ENCODE measurements at places on chromosomes 3 and 15. TPM values are rescaled to one million over a fixed set of nuclear protein-coding genes. Genes with fewer than 3 reads are reported as not detected.

DNA sequence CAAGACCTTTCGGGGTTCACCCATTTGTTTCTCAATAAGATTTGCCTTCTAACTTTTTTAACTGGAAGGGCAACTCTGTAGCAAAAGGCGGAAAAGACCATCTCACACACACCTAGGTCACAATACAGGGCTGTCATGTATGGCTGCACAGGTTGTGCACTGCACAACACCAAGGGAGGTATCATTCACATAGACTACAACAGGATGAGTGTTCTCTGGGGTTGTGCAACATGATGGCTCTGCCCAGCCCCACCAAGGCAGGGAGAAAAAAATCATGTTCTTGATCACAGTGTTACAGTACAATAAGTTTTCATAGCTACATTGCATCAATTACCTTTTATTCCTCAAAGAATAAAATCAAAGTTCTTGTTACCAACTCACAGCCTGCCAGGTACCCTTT is 52.8 kb downstream of the ANXA2 start:
- no peak overlapping the region for H3K27ac ChIP-seq
- no peak overlapping the region for H3K4me3 ChIP-seq
- no peak for DNase-seq

DNA sequence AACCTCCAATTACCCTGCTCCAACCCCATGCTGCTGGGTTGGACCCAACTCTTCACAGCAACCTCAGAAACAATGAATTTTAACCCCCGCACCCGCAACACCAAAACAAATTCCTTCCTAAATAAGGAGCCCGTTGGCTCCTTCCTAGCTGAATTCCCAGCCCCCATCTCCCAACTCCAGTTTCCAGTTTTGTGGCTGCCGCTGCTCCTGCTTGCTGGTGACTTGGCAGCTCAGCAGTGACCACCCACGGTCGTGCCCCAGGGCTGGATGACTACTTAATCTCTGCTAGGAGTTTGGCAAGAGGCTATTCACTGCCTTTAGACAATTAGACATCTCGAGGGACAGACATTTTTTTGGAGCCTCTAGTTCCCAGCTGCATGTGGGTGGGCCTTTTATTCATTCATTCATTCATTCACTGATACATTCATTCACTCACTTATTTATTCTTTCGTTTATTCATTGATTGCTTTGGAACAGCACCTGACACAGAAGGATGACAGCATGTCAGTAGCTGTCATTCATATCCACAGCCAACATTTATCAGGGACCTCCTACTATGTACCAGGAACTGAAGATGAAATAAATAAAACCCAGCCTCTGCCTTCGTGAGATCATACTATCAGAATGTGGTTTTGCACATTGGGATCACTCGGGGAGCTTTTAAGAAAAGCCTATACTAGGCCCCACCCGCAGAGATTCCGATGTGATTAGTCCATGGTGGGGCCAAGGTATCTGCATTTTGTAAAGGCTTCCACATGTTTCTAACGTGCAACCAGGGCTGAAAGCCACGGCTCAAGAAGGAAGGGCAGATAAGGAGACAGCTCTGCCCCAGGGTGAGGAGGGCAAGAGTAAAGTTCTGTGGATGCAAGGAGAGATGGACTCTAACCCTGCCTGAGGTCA is 256.5 kb downstream of the SHQ1 start:
- no peak overlapping the region for H3K27ac ChIP-seq
- no peak for DNase-seq
- no peak overlapping the region for H3K4me3 ChIP-seq
- H3K4me1 ChIP-seq = no peaks in the 10 kb centered on the region

GRCh38 chr15:65783872-65784271 is 8.2 kb downstream of the DENND4A start:
- H3K27me3 ChIP-seq = no peaks in the 10 kb centered on the region
- H3K4me1 ChIP-seq = peaks cover 6% of the 10 kb centered on the region

The GPX1 gene
- polyA plus RNA-seq = 1,192 TPM

DNA sequence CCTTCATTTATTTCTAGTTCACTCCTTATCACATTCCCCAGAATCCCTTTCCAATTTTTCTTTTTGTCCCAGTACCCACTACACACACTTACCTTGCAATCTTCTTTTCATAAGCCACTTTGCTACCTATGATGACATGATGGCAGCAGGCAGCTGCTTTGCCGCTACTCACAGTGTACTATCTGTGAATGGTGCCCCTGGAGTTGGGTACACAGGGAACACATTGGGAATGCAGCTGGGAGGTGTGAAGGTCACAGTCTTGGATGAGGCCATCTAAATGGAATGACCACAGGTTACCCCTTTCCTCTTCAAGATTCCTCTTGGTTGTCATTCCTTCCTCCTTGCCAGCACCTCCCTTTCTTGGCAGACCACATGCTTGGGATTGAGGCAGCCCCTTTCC is 20.8 kb upstream of the TNIK start:
- H3K4me3 ChIP-seq = no peak overlapping the region
- H3K27me3 ChIP-seq = no peaks in the 10 kb centered on the region
- peaks cover 11% of the 10 kb centered on the region for H3K4me1 ChIP-seq
- H3K36me3 ChIP-seq = no peaks in the 10 kb centered on the region

- H3K36me3 ChIP-seq = no peaks in the 10 kb centered on the region
- DNase-seq = no peak
- H3K4me1 ChIP-seq = no peaks in the 10 kb centered on the region
These were observed 64.5 kb downstream of the LRTM1 start for GRCh38 chr3:54863366-54863765.

DNA sequence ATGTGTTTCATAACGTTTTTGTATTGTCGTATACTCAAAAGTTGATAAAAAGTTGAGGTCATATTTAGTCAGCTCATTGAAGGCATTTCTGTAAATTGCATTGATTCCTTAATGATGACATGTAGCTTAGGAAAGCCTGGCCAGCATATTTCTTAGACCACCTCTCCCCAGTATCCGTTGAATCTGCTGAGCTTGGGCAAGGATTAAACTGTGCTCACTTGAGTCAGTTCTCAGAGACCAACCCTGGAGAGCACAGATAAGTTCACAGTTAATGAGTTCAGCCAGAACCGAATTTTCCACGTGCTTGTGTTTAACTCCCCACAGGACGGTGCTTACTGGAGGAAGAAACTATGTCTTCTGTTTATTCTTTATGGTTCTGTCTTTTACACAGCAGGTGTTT is 132.7 kb downstream of the SLC25A26 start:
- H3K36me3 ChIP-seq = no peaks in the 10 kb centered on the region
- H3K27ac ChIP-seq = no peak overlapping the region
- no peak overlapping the region for H3K4me3 ChIP-seq

- DNase-seq = no peak
- H3K36me3 ChIP-seq = no peaks in the 10 kb centered on the region
- peaks cover 13% of the 10 kb centered on the region for H3K4me1 ChIP-seq
- no peak overlapping the region for H3K4me3 ChIP-seq
- H3K27me3 ChIP-seq = no peaks in the 10 kb centered on the region
These were observed 12.5 kb downstream of the FLNB start for GRCh38 chr3:58020783-58021071.

DNA sequence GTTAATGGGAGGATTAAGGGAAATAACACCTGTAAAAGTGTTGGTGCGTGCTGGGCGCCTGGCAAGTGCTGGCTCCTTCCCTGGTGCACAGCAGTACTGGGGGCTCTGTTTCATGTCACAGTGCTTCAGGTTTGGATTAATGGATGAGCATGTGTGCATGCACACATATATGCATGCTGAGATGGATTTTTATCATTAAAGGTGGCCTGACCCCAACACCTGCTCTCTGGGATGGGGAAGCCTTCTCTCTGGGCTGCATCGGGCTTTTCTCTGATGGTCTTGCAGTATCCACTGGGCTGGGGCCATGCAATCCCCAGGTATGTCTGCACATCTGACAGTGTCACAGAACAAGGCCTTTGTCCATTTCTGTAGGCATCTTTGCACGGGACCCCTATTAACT is 127.5 kb upstream of the PLXNA1 start:
- DNase-seq = no peak
- no peaks in the 10 kb centered on the region for H3K27me3 ChIP-seq
- no peak overlapping the region for H3K27ac ChIP-seq
- H3K4me1 ChIP-seq = no peaks in the 10 kb centered on the region
- H3K4me3 ChIP-seq = no peak overlapping the region
- H3K36me3 ChIP-seq = no peaks in the 10 kb centered on the region

GRCh38 chr3:57949785-57950615 is 58.2 kb upstream of the FLNB start:
- no peak for DNase-seq
- H3K4me1 ChIP-seq = no peaks in the 10 kb centered on the region
- H3K4me3 ChIP-seq = no peak overlapping the region
- no peak overlapping the region for H3K27ac ChIP-seq

- DNase-seq = no peak
- H3K4me3 ChIP-seq = no peak overlapping the region
- no peaks in the 10 kb centered on the region for H3K27me3 ChIP-seq
- H3K27ac ChIP-seq = no peak overlapping the region
- no peaks in the 10 kb centered on the region for H3K36me3 ChIP-seq
These were observed 113.9 kb downstream of the SRGAP3 start for GRCh38 chr3:9135526-9135925.

DNA sequence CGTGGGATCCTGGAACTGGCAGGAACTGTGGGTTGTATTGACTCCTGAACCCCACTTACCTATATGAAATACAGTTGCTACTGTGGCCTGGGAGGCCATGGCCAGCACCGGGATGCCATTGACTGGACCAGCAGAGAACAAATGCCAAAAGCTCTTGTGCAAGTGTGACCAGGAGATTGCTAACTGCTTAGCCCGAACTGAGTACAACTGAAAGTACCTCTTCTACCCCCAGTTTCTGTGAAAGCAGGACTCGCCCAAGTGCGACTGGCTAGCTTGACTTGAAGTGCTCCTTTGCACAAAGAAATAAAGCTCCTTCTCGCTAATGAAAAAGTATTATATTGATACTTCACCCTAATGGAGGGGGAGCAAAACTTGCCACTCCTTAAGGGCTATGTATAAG is 101.3 kb upstream of the ATP11B start:
- no peak overlapping the region for H3K4me3 ChIP-seq
- H3K4me1 ChIP-seq = no peaks in the 10 kb centered on the region
- H3K36me3 ChIP-seq = no peaks in the 10 kb centered on the region
- DNase-seq = no peak
- H3K27me3 ChIP-seq = no peaks in the 10 kb centered on the region

- no peaks in the 10 kb centered on the region for H3K36me3 ChIP-seq
- DNase-seq = no peak
These were observed 298.1 kb upstream of the NECTIN3 start for GRCh38 chr3:110773413-110773954.

GRCh38 chr3:149018247-149018646 is 26.9 kb downstream of the GYG1 start:
- no peak overlapping the region for H3K27ac ChIP-seq
- H3K27me3 ChIP-seq = no peaks in the 10 kb centered on the region
- H3K4me1 ChIP-seq = no peaks in the 10 kb centered on the region
- DNase-seq = no peak

GRCh38 chr15:58437531-58438105 is 5.8 kb downstream of the LIPC start:
- H3K4me3 ChIP-seq = no peak overlapping the region
- H3K36me3 ChIP-seq = no peaks in the 10 kb centered on the region
- no peak overlapping the region for H3K27ac ChIP-seq
- H3K4me1 ChIP-seq = no peaks in the 10 kb centered on the region
- H3K27me3 ChIP-seq = no peaks in the 10 kb centered on the region

DNA sequence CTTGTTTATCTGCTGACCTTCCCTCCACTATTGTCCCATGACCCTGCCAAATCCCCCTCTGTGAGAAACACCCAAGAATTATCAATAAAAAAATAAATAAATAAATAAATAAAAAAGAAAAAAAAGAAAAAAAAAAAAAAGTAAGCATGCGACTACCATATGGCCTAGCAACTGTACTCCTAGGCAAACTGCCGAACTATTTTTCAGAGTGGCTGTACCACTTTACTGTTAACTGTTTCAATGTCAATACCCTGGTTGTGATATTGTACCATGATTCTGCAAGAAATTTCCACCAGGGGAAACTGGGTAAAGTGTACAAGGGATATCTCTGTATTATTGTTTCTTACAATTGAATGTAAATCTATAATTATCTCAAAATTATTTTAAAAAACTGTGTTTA is 41.3 kb upstream of the MAP4 start:
- no peak for DNase-seq
- no peak overlapping the region for H3K4me3 ChIP-seq
- no peaks in the 10 kb centered on the region for H3K4me1 ChIP-seq
- no peak overlapping the region for H3K27ac ChIP-seq

DNA sequence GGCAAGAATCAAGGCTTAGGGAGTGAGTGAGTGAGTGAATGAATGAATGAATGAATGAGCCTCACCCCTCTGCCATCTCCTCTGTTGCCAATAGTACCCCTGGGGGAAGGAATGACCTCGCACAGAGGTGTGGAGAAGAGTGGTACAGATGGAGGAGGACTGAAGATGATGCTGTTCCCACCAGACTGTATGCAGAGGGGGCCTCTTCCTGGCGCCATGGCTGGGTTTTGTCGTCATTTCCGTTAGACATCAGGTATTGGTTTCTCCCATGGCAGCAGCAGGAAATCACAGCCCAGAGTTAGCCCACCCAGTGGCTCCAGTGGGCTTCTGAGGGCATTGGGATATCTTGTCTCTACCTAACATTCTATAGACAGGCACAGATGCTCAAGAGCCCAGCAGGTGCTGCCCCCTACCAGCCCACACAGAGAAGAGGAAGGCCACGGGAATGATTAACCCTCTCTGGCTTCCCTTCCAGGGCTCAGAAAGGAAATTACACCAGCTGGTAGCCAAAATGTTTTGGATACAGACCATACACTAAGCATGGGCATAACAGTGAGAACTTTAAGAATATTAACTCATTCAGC is 109.8 kb upstream of the SLC6A11 start:
- no peak overlapping the region for H3K4me3 ChIP-seq
- no peak overlapping the region for H3K27ac ChIP-seq
- H3K36me3 ChIP-seq = no peaks in the 10 kb centered on the region
- no peak for DNase-seq
- H3K4me1 ChIP-seq = no peaks in the 10 kb centered on the region
- H3K27me3 ChIP-seq = peaks cover 7% of the 10 kb centered on the region

The ZNF662 gene
- polyA plus RNA-seq = not detected

The CA12 gene
- polyA plus RNA-seq = not detected

DNA sequence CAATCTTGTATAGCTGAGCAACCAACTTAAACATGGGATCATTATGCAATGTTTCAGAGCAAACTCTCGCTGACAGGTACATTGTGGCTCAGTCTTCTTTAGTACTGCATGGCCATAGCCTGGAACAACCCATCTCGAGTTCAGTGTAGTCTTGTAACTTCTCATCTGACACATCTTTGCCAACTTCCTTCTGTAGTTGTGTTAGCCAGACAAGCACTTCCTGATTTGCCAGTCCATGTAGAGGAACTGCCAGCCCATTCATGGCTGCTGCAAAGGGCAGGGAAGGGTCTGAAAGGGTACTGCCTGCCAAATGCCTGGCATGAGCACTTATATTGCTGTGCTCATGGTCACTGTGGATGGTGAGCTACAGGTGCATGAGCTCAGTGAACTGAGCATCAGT is 49.2 kb upstream of the CCDC54 start:
- H3K27me3 ChIP-seq = no peaks in the 10 kb centered on the region
- H3K36me3 ChIP-seq = no peaks in the 10 kb centered on the region
- no peak for DNase-seq
- H3K4me1 ChIP-seq = no peaks in the 10 kb centered on the region
- H3K4me3 ChIP-seq = no peak overlapping the region

All from GM12878 (cell line).